NCI-H748 treated with DMSO at 0.1 percent for 48 hours (cell line): ENCODE measurements at places on chromosomes 1 and 21.

DNA sequence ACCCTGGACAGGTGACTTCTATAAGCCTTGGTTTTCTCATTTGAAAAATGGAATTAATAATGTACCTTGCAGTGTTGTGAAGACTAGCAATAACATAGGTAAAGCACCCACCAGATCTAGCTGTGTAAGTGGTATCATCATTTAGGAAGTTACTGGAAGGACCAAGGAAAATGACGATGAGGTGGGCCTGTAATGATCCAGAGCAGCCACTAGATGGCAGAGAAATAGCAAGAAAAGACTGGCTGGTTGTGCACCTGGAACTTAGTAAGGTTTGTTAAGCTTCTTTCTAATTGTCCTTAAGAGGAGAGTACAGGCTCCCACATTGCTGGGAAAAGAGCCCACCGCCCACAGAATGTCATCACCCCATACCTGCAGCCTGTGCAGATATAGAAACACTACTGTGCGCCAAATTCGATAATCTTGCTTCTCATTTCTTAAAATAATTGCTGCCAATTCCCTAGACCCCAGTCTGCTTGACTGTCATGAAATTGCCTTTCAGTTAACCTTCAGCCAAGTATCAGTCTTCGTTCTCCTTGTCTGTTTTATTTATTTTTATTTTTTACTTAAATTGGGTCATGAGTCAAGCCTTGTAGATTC, 37.2 kb downstream of the WNT4 start:
- peak; percentile 31 for DNase-seq

DNA sequence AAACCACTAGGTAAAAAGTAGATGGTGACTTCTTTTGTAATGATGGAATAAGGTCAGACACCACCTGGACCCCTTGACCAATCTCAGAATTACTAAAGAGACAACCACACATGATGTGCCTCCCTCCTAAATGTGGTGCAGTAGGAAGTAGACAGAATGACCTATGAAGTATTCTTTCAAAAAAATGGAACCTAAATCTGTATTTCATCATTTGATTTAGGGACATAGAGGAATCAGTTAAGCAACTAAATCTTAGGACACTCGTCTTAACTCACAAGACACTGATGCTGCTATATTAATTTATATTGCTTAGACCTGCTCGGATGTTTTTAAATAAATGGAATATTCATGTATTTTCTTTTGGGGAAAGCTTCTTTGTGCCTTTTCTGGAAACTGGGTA, 80.9 kb upstream of the IRF2BP2 start:
- DNase-seq, result no peak

- no peak for DNase-seq
Observed at GRCh38 chr1:213014642-213015041, 1.0 kb downstream of the ANGEL2 start.

- DNase-seq, result peak; percentile 12
Observed at GRCh38 chr1:15833069-15833679, 14.3 kb upstream of the SPEN start.

DNA sequence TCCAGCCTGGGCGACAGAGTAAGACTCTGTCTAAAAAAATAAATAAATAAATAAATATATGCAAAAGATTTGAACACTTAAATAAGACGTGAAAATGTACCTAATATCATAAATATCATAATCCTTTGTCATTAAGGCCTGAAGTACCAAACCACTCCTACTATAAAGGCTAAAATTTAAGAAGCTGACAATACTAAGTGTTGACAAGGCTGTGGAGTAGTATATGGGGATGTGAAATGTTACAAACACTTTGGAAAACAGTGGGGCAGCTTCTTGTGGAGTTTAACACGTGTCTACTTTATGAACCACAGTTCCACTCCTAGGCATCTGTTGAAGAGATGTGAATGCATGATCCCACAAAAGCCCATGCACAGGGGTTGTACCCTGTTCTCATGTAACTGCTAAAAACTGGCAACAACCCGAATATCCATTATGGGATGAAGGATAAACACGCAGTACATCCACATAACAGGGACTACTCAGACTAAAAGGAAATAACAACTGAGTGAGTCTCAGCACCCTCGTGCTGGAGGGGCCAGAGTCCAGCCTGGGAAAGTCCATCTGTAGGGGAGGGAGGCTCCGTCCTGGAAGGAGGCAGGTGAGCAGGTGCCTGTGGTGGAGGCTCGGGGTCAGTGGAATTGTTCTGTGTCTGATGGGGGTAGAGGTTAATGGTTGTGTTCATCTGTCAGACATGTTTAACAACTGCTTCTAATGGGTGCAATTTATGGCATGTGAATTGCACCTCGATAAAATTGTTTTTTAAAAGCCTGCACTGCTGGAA, 6.7 kb upstream of the SLC19A1 start:
- DNase-seq, result no peak

- DNase-seq, result no peak
Observed at GRCh38 chr1:209516771-209517680, 66.5 kb upstream of the CAMK1G start.

DNA sequence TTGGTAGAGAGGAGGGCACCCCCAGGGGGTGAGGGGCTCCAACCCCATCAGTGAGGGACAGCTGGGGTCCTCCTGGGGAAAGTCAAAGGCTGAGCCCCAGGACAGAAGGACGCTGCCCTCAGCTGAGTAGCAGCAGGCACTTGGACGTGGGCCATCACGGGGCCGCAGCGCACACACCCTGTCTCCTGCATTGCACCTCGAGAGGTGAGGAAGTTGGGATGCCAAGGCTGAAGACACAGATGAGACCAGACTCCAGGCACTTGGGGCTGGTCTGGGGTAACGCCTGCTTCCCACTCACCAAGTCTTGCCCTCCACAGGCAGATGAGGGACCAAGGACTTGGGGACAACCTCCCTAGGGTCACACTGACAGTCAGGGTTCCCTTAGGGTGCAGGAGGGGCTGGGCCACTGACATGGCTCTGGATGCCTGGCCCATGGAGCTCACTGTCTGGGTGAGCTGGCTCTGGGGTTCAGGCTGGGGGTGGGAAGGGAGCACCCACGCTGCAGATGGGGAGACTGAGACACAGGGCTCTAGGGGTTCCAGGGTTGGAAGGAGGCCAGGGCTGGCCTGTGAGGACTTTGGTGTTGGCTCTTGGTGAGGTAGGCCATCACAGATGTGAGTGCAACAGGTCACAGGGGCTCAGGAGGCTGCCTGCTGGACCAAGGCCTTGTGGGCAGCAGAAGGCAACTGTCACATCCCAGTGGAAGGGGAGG, 16.6 kb upstream of the ZNF678 start:
- DNase-seq, result no peak
